ENCODE measurements at places on chromosomes 3 and 15. TPM values are rescaled to one million over a fixed set of nuclear protein-coding genes. Genes with fewer than 3 reads are reported as not detected.

FETUB gene
- not detected for total RNA-seq

- peak; percentile 76 for DNase-seq
Observed at GRCh38 chr15:74307827-74308811, 59.3 kb downstream of the CYP11A1 start.

DNA sequence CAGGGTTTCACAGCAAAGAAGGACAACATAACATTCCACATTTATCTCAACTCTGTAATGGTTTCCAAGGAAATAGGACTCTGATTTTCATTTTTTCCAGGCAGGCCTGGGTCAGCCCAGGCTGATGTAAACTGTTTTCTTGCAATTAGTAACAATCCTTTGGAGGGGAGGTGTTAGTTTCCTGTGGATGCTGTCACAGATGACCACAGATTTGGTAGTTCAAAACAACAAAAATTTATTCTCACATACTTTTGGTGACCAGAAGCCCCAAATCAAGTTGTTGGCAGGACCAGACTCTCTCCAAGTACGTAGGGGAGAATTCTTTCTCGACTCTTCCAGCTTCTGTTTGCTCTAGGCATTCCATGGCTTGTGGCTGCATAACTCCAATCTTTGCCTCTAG, 88.0 kb downstream of the EDEM1 start:
- no peak for DNase-seq

- DNase-seq: no peak
Observed at GRCh38 chr15:76075046-76075445, 15.3 kb downstream of the TMEM266 start.

All from SK-MEL-5 (cell line).